Left hindlimb (tissue), 1 donor: ENCODE measurements at places on chromosomes 2 and 18.

GRCh38 chr2:135849087-135849486, 12.1 kb upstream of the LCT start:
- no peak for DNase-seq

- DNase-seq = no peak
These were observed 23.9 kb downstream of the PIAS2 start for GRCh38 chr18:46893360-46893759.

GRCh38 chr2:8682719-8683667, 1.1 kb downstream of the ID2 start:
- DNase-seq = peak; percentile 48

GRCh38 chr2:16296331-16297250, 356.2 kb downstream of the MYCN start:
- no peak for DNase-seq

DNA sequence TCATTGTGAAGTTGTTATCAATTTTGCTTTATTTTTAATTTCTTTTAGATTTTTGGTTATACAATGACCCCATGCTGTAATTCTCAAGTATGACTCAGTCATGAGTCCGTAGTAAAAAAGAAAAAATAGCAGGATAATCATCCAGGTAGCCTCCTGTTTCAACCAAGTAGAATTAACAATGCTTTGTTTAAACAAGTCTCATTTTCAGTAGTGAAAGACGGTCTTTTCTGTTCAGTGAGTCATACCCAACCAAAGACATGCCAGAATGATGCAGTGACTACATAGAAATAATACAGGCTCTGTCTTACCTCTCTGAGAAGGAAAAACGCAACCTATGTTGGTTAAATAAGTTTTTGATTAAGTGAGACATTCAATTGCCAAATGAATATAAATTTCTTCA, 67.8 kb upstream of the DSC1 start:
- no peak for DNase-seq

DNA sequence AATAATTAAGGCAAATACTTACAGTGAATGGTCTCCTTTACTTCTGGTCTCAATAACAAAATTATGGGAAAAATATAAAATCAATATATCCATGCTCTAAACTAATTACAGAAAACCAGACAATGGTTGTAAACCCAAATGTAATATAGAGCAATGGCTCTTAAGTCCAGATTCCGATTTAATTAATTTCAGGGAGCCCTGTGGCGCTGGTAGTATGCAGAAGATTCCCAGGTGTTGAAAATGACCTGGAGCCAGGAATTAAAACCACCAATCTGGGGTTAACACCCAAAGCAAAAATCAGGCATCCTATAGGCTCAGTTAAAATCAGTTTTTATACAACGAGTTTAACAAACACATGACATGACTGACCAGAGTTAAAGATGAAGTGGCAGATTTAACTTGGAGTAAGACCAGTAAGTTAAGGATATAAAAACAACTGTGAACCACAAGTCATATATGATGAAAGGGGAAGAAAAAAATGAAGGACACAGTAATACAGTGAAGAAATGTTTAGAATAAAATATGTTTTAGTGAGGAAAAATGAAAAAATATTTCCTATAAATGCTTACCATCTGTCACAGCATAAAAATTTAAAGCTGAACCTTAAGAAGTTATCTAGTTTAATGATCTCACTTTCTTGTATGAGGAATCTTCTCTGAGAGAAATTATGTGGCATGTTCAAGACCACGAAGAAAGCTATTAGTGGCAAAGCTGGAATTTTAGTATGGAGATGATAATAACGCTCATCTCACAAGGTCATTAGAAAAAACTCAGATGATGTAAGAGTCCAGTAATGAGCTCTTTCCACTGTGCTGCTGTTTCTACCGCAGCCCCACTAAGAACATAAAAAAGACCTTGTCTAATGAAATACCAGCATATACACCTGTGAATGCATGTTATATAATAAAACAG, 45.8 kb upstream of the FLACC1 start:
- DNase-seq = no peak

GRCh38 chr2:241465543-241465942, 42.8 kb downstream of the STK25 start:
- no peak for DNase-seq

- no peak for DNase-seq
These were observed 7.2 kb downstream of the NPC1 start for GRCh38 chr18:23578891-23579653.

- DNase-seq = no peak
These were observed 39.6 kb downstream of the RTTN start for GRCh38 chr18:70165936-70166335.

- peak; percentile 86 for DNase-seq
These were observed 40.0 kb upstream of the LAPTM4A start for GRCh38 chr2:20091305-20091991.

- no peak for DNase-seq
These were observed 63.5 kb downstream of the ZNF521 start for GRCh38 chr18:25288340-25288938.

DNA sequence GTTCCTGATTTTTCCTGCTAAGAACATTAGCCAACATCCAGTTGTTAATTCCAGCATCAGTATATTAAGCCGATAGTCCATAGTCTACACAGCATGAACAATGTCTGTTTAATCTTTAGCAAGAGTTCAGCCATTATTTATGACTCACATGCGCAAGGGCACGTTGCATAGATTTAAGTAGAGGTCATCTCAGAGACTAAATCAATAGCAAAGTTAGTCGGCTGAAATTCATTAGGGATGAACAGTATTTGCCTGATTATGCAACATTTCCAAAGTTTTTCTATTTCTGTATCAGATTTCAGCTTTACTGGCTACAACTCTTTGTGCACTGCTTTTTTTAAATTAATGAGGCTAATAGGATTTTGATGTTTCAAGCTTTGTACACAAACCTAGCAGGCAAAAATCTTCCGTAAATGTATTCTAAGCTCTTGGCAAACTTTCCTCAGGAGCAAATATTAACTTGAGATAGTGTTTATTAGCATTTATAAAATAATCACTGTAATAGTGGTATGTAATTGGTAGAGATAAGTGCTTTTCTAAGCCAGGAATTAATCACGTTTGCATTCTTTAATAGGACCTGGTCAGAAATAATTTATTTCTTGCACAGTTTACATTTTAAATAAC, 578.7 kb upstream of the ID2 start:
- no peak for DNase-seq

GRCh38 chr18:53874103-53874502, 350.4 kb downstream of the MBD2 start:
- DNase-seq = no peak

- no peak for DNase-seq
These were observed 38.2 kb downstream of the FAM178B start for GRCh38 chr2:96947949-96948833.

- DNase-seq = no peak
These were observed 22.5 kb upstream of the ACVR1 start for GRCh38 chr2:157898591-157898996.

GRCh38 chr2:215880970-215881369, 132.4 kb downstream of the MREG start:
- DNase-seq = no peak

DNA sequence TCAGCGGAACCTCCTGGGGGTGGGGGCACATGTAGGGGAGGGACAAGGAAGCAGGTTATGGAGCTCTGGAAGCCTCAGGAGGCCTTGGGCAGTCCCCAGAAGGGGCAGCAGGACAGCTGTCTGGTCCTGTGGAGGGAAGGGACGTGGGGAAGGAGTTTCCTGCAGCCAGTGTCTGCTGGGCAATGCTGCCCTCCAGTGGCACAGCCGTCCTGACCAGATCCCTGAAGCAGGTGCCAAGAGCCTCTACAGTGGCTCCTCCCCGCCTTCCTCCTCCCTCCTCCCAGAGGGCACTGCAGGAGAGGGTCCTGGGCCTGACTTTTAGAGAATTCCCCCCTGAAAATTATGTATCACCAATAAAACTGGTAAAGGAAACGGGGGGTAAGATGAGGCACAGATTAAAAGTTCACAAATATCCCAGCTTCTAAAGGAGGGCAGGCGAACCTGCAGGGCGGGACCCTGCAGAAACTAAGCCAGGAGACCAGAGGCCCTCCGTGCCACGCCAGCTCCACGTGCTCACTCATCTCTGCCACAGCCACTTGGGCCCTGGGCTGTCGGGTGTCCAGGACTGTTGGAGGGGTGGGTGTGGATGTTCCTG, 258.5 kb downstream of the TWIST2 start:
- DNase-seq = peak; percentile 60

- no peak for DNase-seq
These were observed 27.3 kb downstream of the NCL start for GRCh38 chr2:231436957-231437356.

GRCh38 chr2:177239932-177240630, 24.4 kb downstream of the NFE2L2 start:
- peak; percentile 58 for DNase-seq

- no peak for DNase-seq
These were observed 584.3 kb upstream of the PIK3C3 start for GRCh38 chr18:41370740-41371139.

- no peak for DNase-seq
These were observed 247.1 kb upstream of the SALL3 start for GRCh38 chr18:78732273-78733210.

DNA sequence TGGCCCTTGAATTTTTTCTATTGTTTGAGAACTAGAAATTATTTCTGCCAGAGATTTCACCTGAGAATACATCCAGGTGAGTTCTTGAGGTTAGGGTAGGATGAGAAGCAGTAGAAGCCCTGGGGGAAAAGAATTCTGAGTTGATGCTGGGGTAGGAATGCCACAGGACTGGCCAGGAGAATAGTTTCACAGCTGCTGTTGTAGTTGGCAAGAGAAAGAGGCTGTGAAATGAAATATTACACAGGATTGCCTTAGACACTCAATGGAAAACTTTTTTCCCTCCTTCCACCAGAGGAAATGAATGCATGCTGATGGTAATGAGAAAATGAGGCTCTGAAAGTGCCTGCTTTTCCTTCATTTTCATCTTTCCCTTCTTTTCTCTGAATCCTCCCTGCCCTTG, 54.6 kb downstream of the PRKCE start:
- DNase-seq = no peak

DNA sequence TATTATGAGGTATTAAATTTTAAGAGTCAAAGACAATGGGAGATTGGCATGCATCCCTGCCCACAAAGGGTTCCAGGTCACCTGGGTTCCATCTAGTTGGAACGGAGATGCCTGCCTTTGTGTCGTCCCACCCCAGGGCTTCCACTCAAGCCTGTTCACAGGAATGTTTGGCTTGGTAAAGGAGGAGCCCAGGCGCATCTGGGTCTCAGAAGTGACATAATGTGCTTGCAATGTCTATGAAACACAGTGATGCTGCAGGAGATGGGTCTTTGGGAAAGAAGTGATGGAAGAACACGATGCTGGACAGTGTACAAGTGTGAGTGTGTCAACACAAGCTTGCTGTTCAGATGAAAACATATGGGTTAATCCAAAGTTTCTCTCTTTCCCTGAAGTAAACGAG, 49.6 kb upstream of the ZNF396 start:
- DNase-seq = no peak

- DNase-seq = peak; percentile 34
These were observed 1.0 kb upstream of the FAM110C start for GRCh38 chr2:47346-47725.

DNA sequence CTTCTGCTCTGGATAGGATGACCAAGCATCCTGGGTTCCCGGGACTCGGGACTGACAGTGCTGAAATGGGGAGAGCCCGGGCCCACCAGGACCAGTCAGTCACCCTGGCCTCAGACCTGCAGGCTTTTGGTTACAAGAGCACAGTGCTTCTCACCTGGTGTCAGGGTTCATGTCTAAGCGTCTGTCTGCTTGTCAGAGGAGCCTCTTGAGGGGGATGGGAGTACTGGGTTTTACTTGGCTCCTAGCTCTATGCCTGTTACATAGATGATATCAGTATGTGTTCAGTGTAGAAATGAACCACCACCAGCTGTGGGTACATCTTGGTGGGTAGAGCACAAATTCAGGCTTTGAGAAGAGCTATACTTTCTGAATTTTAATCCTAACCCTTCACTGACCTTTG, 29.9 kb downstream of the PCARE start:
- DNase-seq = no peak

DNA sequence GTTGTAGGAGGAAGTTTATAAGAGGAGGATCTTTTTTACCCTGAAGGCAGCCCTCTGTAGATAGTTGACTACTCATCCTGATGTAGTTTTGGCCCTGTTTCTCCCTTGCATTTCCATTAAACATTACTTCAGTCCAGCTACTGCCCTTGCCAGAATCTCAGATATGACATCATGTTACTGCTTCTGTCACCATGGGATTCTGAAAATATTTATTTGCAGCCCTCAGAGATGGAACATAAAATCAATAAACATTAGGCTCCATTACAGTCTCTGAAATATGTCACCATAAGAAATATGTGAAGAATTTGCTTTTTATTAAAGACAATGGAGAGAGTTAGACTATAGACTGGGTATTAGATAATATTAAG, 68.7 kb upstream of the STK39 start:
- DNase-seq = no peak

DNA sequence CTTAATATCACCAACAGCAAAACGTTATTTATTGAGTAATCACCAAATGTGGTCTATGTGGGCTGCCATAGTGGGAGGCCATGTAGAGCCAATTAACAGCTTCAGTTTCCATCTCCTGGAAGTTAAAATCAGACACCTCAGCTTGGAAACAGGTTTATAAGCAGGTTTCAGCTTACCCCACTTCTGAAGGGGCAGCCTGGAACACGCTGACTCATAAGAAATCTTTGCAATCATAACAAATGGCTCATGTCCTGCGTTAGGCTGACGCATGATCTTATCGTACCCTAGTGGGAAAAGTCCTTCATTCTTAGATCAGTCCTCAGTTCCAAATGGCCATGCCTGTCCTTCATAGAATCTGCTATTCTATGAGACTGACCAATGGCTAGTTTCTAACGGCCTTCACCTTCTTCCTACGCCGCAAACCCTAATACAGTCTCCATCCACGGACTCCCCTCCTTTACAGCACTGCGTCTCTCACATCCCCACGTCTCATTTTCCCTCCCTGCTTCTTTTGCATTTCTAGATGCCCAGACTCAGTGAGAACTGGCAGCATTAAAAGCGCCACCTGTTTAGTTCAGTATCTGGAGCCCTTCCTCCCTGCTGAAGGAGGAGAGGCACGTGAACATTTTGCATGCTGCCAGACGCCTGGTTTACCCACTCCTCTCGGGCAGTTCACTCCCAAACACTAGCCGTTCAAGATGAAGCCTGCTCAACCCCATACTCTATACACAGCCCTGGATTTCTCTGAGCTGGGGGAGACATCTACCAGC, 24.2 kb upstream of the BZW1 start:
- no peak for DNase-seq

DNA sequence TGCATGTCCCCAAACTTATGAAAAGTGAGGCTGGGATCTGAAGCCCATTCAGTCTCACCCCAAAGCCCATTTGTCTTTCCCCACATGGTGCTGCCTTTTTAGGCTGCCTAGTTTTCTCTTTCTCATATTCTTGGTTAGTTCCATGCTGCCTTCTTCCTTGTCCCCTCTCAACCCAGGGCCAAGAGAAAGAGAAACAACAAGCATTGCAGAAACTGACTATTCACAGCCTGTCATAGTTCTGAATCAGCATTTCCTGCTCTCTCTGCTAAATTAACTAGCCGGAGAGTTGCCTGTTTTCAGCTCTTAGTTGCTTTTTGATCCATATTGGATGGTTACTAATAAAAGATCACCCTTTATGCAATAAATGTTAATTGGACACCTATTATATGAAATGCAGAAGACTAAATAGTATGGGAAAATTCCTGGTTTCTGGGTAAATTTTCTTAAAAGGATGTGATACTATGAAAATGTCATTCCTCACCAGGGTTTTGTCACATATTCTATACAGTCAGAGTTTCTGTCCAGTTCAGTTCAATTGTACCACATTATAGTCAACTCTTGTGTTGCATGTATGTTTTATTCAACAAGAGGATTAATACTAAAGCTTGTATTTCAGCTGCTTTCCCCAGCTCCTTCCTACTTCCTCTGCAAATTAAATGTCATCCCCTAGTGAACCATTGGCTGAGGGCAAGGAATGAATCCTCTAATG, 246.5 kb downstream of the GALR1 start:
- no peak for DNase-seq
